NCI-H748 treated with DMSO at 0.1 percent for 48 hours (cell line): ENCODE measurements at places on chromosomes 11 and 22.

GRCh38 chr11:25943031-25943430 is 388.9 kb upstream of the ANO3 start:
- no peak for DNase-seq

DNA sequence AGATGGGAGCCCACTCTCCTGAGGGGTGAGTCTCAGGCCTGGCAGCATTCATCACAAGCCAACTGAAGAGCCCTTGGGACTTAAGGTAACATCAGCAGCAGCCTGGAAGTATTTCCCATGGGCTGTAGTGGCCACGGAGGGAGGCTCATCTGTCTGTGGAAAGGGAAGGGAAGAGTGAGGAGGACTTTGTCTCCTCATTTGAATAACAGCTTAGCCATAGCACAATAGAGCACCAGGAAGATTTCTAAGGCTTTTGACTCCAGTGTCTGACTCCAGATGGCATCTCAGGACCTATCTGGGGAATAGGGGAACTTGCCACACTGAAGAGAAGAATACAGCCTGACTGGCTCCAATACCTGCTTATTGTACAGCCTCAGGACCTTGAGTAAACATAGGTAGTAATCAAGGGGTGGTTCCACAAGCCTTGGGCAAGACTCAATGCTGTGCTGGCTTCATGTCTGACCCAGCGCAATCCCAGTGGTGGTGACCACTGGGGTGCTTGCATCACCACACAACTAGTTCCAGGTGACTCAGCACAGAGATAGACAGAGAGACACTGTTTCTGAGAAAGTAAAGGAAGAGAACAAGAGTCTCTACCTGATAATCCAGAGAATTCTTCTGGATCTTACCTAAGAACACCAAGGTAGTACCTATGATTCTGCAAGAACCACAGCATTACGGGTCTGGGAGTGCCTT is 510.5 kb upstream of the CCDC179 start:
- no peak for DNase-seq

- DNase-seq: no peak
Observed at GRCh38 chr22:28711820-28712777, 29.5 kb downstream of the CHEK2 start.

GRCh38 chr11:26839911-26840698 is 118.2 kb upstream of the SLC5A12 start:
- no peak for DNase-seq

DNA sequence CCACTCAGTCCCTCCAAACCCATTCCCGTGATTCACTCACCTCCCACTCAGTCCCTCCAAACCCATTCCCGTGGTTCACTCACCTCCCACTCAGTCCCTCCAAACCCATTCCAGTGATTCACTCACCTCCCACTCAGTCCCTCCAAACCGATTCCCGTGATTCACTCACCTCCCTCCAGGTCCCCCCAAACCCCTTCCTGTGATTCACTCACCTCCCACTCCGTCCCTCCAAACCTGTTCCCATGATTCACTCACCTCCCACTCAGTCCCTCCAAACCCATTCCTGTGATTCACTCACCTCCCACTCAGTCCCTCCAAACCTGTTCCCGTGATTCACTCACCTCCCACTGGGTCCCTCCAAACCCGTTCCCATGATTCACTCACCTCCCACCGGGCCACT is 639.6 kb downstream of the BRD1 start:
- DNase-seq: no peak

- DNase-seq: no peak
Observed at GRCh38 chr22:49218142-49218541, 609.5 kb downstream of the BRD1 start.

DNA sequence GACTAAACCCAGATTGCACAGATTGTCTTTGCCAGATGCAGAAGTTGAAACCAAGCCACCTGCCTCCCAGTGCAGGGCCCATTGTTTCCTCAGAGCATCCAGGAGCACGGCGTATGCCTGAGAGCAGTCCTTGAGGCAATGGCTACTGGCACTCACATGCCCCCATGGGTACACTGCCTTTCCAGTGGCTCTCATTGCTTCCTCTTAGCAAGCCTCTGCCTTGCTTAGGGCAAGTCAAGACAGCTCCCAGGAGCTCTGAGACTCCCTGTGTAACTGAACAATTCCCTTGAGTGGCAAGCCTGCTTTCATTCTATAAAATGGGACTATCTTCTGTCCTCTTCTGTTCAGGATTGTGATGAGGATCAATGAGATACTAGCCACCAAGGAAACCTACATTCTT is 4.1 kb downstream of the SYTL2 start:
- DNase-seq: no peak
